ENCODE measurements at places on chromosomes 1 and 21. TPM values are rescaled to one million over a fixed set of nuclear protein-coding genes. Genes with fewer than 3 reads are reported as not detected.
A peak's percentile ranks its signal among the peaks of the same experiment; 100 is the strongest.

UBE2U gene
- total RNA-seq = not detected

EDN2 gene
- total RNA-seq = not detected

FAM72C gene
- total RNA-seq = not detected

ELF3 gene
- 1.6 TPM for total RNA-seq

DNASE2B gene
- not detected for total RNA-seq

MCOLN3 gene
- not detected for total RNA-seq

DNA sequence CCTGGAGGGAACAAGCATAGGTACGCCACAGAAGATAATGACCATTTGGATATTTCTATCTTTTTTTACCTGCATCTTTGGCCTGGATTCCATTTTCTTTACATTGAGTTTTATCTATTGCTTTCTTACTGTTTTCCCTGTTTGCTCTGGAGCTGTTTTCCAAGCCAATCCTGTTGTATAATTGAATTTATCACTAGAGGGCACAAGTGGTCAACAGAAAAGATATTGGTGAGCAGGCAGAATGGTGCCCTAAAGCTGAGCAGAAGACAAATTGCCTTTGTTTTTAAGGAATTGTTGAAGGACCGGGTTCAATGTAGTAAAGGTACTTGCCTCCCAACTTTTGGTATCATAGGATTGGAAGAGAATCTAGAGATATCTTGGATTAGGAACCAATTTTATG lies 152.8 kb downstream of the PPP1R12B start:
- peaks cover 9% of the 10 kb centered on the region for H3K36me3 ChIP-seq
- no peak overlapping the region for H3K4me3 ChIP-seq
- H3K4me1 ChIP-seq = no peaks in the 10 kb centered on the region
- H3K27me3 ChIP-seq = no peaks in the 10 kb centered on the region

DNA sequence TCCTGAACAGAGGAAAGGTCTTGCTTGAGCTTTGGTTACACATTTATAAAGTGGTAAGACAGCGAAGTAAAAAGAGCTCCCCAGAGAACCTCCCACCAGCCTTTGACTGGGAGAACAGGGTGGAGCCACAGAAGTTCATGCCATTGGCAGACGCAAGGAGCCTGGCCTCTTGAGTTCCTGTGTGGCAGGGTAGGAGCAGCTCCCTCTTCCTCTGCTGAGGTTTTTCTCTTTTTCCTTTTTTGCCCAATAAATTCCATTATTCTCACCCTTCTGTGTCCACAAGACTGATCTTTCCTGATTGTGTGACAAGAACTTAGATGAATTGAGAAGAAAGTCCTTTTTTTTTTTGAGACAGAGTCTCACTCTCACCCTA lies 4.3 kb downstream of the THEM4 start:
- no peak overlapping the region for H3K4me3 ChIP-seq
- no peak for DNase-seq
- no peaks in the 10 kb centered on the region for H3K27me3 ChIP-seq
- peaks cover 22% of the 10 kb centered on the region for H3K4me1 ChIP-seq
- no peak overlapping the region for H3K27ac ChIP-seq

- H3K36me3 ChIP-seq = no peaks in the 10 kb centered on the region
- H3K27me3 ChIP-seq = no peaks in the 10 kb centered on the region
- no peak overlapping the region for H3K27ac ChIP-seq
- no peaks in the 10 kb centered on the region for H3K4me1 ChIP-seq
- H3K4me3 ChIP-seq = no peak overlapping the region
- peak; percentile 9 for DNase-seq
Measured at GRCh38 chr1:54114955-54115354, 37.8 kb downstream of the CDCP2 start.

- H3K4me3 ChIP-seq = no peak overlapping the region
- no peaks in the 10 kb centered on the region for H3K27me3 ChIP-seq
- peaks cover 8% of the 10 kb centered on the region for H3K4me1 ChIP-seq
- no peak for DNase-seq
- H3K36me3 ChIP-seq = no peaks in the 10 kb centered on the region
- no peak overlapping the region for H3K27ac ChIP-seq
Measured at GRCh38 chr1:186210258-186210657, 164.8 kb downstream of the TPR start.

GRCh38 chr1:157045250-157046218 lies at the start of gene ARHGEF11:
Gene ARHGEF11, minus strand, starts transcription at chr1:157045742. Its CDS starts 1,412 bp downstream, at chr1:157044330.
- no peaks in the 10 kb centered on the region for H3K27me3 ChIP-seq
- peak; percentile 93 for DNase-seq
- no peaks in the 10 kb centered on the region for H3K36me3 ChIP-seq
- H3K27ac ChIP-seq = peak within 1 kb of the TSS; percentile 91

GRCh38 chr1:241947354-241947753 lies 10.2 kb upstream of the BECN2 start:
- H3K4me3 ChIP-seq = no peak overlapping the region
- no peaks in the 10 kb centered on the region for H3K4me1 ChIP-seq
- DNase-seq = no peak
- no peaks in the 10 kb centered on the region for H3K27me3 ChIP-seq
- H3K36me3 ChIP-seq = no peaks in the 10 kb centered on the region

- H3K4me1 ChIP-seq = peaks cover 33% of the 10 kb centered on the region
- no peaks in the 10 kb centered on the region for H3K36me3 ChIP-seq
- DNase-seq = no peak
Measured at GRCh38 chr1:214103778-214104177, 116.0 kb downstream of the PROX1 start.

GRCh38 chr1:215192306-215192705 lies 109.8 kb downstream of the KCNK2 start:
- DNase-seq = no peak
- no peaks in the 10 kb centered on the region for H3K36me3 ChIP-seq
- no peaks in the 10 kb centered on the region for H3K27me3 ChIP-seq
- no peak overlapping the region for H3K27ac ChIP-seq

DNA sequence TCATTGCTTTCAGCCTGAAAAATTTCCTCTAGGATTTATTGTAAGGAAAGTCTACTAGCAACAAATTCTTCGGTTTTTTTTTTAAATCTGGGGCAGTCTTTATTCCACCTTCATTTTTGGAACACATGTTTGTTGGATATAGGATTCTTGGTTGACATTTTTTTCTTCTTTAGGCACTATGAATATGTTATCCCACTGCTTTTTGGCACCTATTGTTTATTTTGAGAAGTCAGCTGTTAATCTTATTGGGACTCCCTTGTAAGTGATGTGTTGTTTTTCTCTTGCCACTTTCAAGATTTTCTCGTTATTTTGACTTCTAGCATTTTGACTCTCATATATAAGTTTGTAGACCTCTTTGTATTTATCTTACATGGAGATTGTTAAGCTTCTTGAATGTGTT lies 99.3 kb downstream of the NPHS2 start:
- no peaks in the 10 kb centered on the region for H3K36me3 ChIP-seq
- no peak overlapping the region for H3K4me3 ChIP-seq
- H3K4me1 ChIP-seq = no peaks in the 10 kb centered on the region
- H3K27me3 ChIP-seq = no peaks in the 10 kb centered on the region
- DNase-seq = no peak

DNA sequence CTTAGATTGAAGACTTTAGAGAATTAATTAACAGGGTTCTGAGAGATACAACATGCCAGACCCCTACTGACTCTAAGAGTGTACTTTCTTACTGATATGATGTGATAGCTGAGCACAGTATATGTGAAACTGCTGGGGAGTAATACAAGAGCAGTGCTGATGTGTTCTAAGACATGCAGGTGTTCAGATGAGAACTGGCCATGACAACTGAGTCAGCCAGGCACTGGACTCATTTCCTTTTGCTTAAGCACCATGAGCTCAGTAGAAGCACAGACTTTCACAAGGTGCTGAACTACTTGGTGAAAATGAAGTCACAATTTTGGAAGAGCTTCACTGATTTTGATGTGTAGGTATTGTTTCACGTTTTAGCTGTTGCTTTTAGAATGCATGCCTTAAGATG lies 15.9 kb upstream of the POGZ start:
- no peak for DNase-seq
- H3K27me3 ChIP-seq = no peaks in the 10 kb centered on the region
- no peak overlapping the region for H3K4me3 ChIP-seq
- H3K27ac ChIP-seq = no peak overlapping the region
- H3K36me3 ChIP-seq = no peaks in the 10 kb centered on the region

- H3K4me1 ChIP-seq = no peaks in the 10 kb centered on the region
- H3K27ac ChIP-seq = no peak overlapping the region
- no peak overlapping the region for H3K4me3 ChIP-seq
- no peak for DNase-seq
- peaks cover 5% of the 10 kb centered on the region for H3K27me3 ChIP-seq
Measured at GRCh38 chr1:116679091-116679827, 11.7 kb upstream of the IGSF3 start.

DNA sequence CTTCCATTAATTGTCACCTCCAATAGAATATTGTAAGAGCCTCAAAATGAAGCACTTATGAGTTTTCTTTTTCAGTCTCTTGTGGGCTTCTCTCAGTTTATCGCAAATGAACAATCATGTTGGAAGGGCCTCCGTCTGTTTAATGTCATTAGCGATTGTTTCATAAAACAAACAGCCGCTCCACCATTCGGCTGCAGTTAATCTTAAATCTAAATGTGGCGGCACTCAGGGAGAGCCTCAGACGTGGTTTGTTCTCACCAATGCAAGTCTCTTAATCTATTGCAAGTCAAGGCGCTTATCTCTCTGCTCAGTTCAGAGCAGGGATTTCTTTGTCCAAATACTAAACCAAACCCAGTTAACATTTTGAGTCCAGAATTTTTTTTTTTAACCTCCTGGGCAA lies 34.9 kb upstream of the ESRRG start:
- no peak for DNase-seq
- H3K4me3 ChIP-seq = no peak overlapping the region
- no peaks in the 10 kb centered on the region for H3K27me3 ChIP-seq

GRCh38 chr1:14149431-14149830 lies 449.1 kb upstream of the KAZN start:
- no peak overlapping the region for H3K27ac ChIP-seq
- no peaks in the 10 kb centered on the region for H3K27me3 ChIP-seq
- no peak overlapping the region for H3K4me3 ChIP-seq
- no peaks in the 10 kb centered on the region for H3K4me1 ChIP-seq
- no peak for DNase-seq
- no peaks in the 10 kb centered on the region for H3K36me3 ChIP-seq

- H3K27ac ChIP-seq = no peak overlapping the region
- no peak for DNase-seq
- H3K27me3 ChIP-seq = no peaks in the 10 kb centered on the region
- no peaks in the 10 kb centered on the region for H3K36me3 ChIP-seq
- no peaks in the 10 kb centered on the region for H3K4me1 ChIP-seq
Measured at GRCh38 chr1:25757151-25757845, 42.7 kb upstream of the SELENON start.

DNA sequence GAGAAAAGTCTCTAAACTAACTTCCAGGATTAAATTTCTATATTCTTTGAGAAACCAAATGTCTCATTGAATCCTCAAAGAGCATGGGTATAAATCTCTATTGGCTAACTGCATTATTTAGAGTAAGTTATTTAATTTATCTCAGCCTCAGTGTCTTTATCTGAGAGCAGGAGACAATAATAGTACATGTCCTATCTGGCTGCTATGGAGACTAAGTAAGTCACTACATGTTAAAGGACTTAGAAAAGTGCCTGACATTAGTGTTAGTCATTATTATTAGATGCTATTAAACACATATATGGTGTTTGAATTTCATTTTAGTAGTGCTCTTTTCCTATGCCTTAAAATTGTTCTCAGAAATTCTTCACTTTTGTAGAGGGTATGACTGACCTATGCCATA lies 505.2 kb downstream of the NEGR1 start:
- no peaks in the 10 kb centered on the region for H3K4me1 ChIP-seq
- no peaks in the 10 kb centered on the region for H3K27me3 ChIP-seq
- no peak overlapping the region for H3K4me3 ChIP-seq
- no peak overlapping the region for H3K27ac ChIP-seq
- no peak for DNase-seq

DNA sequence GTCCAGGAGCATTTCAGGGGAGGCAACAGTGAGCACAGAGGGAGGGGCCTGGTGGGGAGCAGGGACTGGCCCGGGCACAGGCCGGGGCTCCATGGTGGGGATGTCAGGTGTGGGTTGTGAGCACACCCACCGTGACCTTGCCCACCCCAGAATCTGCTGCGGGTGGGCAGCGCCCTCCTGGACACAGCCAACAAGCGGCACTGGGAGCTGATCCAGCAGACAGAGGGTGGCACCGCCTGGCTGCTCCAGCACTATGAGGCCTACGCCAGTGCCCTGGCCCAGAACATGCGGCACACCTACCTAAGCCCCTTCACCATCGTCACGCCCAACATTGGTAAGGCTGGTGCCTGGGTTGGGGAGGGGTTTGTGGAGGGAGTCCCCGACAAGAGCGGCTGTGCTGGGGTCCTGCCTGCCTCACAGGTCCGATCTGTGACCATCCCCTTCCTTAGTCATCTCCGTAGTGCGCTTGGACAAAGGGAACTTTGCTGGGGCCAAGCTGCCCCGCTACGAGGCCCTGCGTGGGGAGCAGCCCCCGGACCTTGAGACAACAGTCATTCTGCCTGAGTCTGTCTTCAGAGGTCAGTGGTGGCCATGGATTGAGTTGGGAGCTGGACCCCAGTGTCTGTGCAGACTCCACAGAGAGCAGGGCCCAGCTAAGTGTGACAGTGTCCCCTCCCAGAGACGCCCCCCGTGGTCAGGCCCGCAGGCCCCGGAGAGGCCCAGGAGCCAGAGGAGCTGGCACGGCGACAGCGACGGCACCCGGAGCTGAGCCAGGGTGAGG lies 14.3 kb downstream of the PSRC1 start:
- no peak for DNase-seq
- H3K27ac ChIP-seq = no peak overlapping the region
- H3K27me3 ChIP-seq = no peaks in the 10 kb centered on the region
- no peak overlapping the region for H3K4me3 ChIP-seq
- no peaks in the 10 kb centered on the region for H3K36me3 ChIP-seq
- no peaks in the 10 kb centered on the region for H3K4me1 ChIP-seq

GRCh38 chr1:236090741-236091147 lies 25.9 kb upstream of the NID1 start:
- no peak overlapping the region for H3K27ac ChIP-seq
- no peaks in the 10 kb centered on the region for H3K27me3 ChIP-seq
- H3K4me1 ChIP-seq = peaks cover 7% of the 10 kb centered on the region

- no peaks in the 10 kb centered on the region for H3K36me3 ChIP-seq
- no peak for DNase-seq
- peaks cover 27% of the 10 kb centered on the region for H3K4me1 ChIP-seq
- peak within 1 kb of the TSS; percentile 67 for H3K27ac ChIP-seq
Measured at GRCh38 chr1:178870944-178871343, at the start of gene ANGPTL1. Gene ANGPTL1, minus strand, starts transcription at chr1:178871077. Its CDS starts 5,301 bp downstream, at chr1:178865776.

- H3K4me3 ChIP-seq = peak overlapping the region; percentile 89
- peak; percentile 85 for DNase-seq
- peaks cover 9% of the 10 kb centered on the region for H3K4me1 ChIP-seq
- peak overlapping the region; percentile 96 for H3K27ac ChIP-seq
Measured at GRCh38 chr1:169105434-169106094, 926 bp upstream of the ATP1B1 start.

GRCh38 chr1:170200621-170201397 lies 55.0 kb downstream of the NTMT2 start:
- no peak overlapping the region for H3K4me3 ChIP-seq
- H3K27ac ChIP-seq = peak overlapping the region; percentile 69
- H3K36me3 ChIP-seq = no peaks in the 10 kb centered on the region
- H3K4me1 ChIP-seq = peaks cover 35% of the 10 kb centered on the region
- no peaks in the 10 kb centered on the region for H3K27me3 ChIP-seq

- H3K36me3 ChIP-seq = no peaks in the 10 kb centered on the region
- DNase-seq = peak; percentile 81
- no peak overlapping the region for H3K27ac ChIP-seq
- H3K4me3 ChIP-seq = no peak overlapping the region
Measured at GRCh38 chr1:241990040-241990439, 8.9 kb downstream of the MAP1LC3C start.

GRCh38 chr1:42932442-42932941 lies 26.2 kb downstream of the SLC2A1 start:
- no peak overlapping the region for H3K4me3 ChIP-seq
- H3K27ac ChIP-seq = peak overlapping the region; percentile 50
- no peaks in the 10 kb centered on the region for H3K27me3 ChIP-seq
- no peak for DNase-seq
- H3K36me3 ChIP-seq = no peaks in the 10 kb centered on the region

- H3K4me3 ChIP-seq = no peak overlapping the region
- DNase-seq = no peak
- peaks cover 94% of the 10 kb centered on the region for H3K36me3 ChIP-seq
- no peaks in the 10 kb centered on the region for H3K27me3 ChIP-seq
- H3K27ac ChIP-seq = no peak overlapping the region
Measured at GRCh38 chr1:15543251-15543588, 16.6 kb downstream of the DNAJC16 start.
